ENCODE measurements at places on chromosomes 2 and 18. TPM values are rescaled to one million over a fixed set of nuclear protein-coding genes. Genes with fewer than 3 reads are reported as not detected.

GPR55 gene
- total RNA-seq, result not detected

CYBRD1 gene
- 37.7 TPM for total RNA-seq

CKAP2L gene
- 13.4 TPM for total RNA-seq

FNDC4 gene
- total RNA-seq, result 5.3 TPM

CPLX4 gene
- not detected for total RNA-seq

HOXD13 gene
- total RNA-seq, result 0.23 TPM

SERPINB4 gene
- 0.14 TPM for total RNA-seq

MYCN gene
- not detected for total RNA-seq

CEBPZ gene
- 62.3 TPM for total RNA-seq

ADRA2B gene
- total RNA-seq, result 0.05 TPM

DES gene
- 0.06 TPM for total RNA-seq

CHCHD5 gene
- total RNA-seq, result 65.0 TPM

TLX2 gene
- total RNA-seq, result 0.44 TPM

GLI2 gene
- total RNA-seq, result 24.1 TPM

DYSF gene
- 0.50 TPM for total RNA-seq

KCNG2 gene
- total RNA-seq, result not detected

KCNF1 gene
- total RNA-seq, result 21.8 TPM

UGT1A4 gene
- 0.06 TPM for total RNA-seq

LYG1 gene
- total RNA-seq, result 1.4 TPM

HJURP gene
- total RNA-seq, result 76.7 TPM

SERPINB5 gene
- total RNA-seq, result 0.08 TPM

VSNL1 gene
- total RNA-seq, result not detected

MOGAT1 gene
- not detected for total RNA-seq

EGR4 gene
- 0.31 TPM for total RNA-seq

SERPINB11 gene
- total RNA-seq, result not detected

CCL20 gene
- total RNA-seq, result 7.7 TPM

ANKRD29 gene
- 9.7 TPM for total RNA-seq

DNER gene
- 10.2 TPM for total RNA-seq

KCNE4 gene
- total RNA-seq, result 0.83 TPM

RAPGEF4 gene
- total RNA-seq, result 0.54 TPM

SMYD5 gene
- total RNA-seq, result 53.7 TPM

FOXD4L1 gene
- total RNA-seq, result 0.40 TPM

CROCC2 gene
- total RNA-seq, result not detected

CREG2 gene
- 10.6 TPM for total RNA-seq

MC4R gene
- not detected for total RNA-seq

CIDEA gene
- not detected for total RNA-seq

CDH19 gene
- total RNA-seq, result 1.1 TPM

CCDC141 gene
- total RNA-seq, result not detected

CRYBA2 gene
- total RNA-seq, result not detected

Measured in A549 treated with CORT108297 at 1 μM for 4 hours (cell line).